Stimulated activated CD8-positive, alpha-beta memory T cell treated with anti-CD3 and anti-CD28 coated beads, Interleukin-15, amount 100 ng/mL, for 24 hours (primary cell): ENCODE measurements at places on chromosomes 5 and 9.

- no peak for DNase-seq
Measured at GRCh38 chr5:60538426-60538825, 161.5 kb downstream of the DEPDC1B start.

- no peak for DNase-seq
Measured at GRCh38 chr5:134975843-134976242, 8.1 kb downstream of the CATSPER3 start.

DNA sequence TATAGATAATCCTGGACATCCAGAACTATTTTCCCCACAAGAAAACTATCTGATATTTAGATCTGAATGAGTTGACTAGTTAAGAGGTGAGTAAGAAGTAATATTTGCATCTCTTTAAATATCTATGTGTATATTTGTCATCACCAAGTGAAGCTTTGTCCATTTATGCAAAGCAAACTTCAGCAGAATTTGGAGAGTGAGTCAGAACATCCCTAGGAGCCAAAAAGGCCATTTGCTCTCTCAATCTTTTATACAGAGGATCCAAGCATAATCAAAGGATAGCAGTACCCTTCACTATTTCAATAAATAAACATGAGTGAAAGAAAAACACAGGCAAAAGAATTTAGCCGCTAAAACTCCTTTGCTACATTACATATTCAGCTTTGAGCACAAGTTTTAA is 454.4 kb downstream of the NR2F1-AS1 start:
- DNase-seq = no peak

- no peak for DNase-seq
Measured at GRCh38 chr5:1945606-1946005, 62.9 kb upstream of the IRX4 start.

GRCh38 chr5:57298985-57299491 is 125.2 kb downstream of the GPBP1 start:
- DNase-seq = no peak

GRCh38 chr9:87554976-87555375 is 57.3 kb downstream of the DAPK1 start:
- no peak for DNase-seq

DNA sequence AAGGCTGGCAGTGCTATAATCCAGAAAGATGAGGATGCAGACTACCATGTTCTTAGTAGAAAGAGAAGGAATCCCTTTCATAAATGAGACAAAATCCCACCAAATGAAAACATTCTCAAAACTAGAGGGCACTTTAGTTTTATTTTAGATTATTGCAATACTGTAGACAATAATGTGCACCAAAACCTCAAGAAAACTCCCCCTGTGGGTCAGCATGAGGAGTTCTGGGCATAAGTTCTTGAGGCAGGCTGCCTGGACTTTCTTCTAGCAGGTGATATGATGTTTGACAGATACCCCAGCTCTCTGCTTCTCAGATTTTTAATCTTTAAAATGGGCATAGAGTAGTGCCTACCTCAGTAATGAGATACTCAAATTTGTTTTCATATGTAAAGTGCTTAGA is 196.3 kb upstream of the CTNND2 start:
- no peak for DNase-seq

- no peak for DNase-seq
Measured at GRCh38 chr9:130211548-130212226, 39.5 kb downstream of the NCS1 start.

DNA sequence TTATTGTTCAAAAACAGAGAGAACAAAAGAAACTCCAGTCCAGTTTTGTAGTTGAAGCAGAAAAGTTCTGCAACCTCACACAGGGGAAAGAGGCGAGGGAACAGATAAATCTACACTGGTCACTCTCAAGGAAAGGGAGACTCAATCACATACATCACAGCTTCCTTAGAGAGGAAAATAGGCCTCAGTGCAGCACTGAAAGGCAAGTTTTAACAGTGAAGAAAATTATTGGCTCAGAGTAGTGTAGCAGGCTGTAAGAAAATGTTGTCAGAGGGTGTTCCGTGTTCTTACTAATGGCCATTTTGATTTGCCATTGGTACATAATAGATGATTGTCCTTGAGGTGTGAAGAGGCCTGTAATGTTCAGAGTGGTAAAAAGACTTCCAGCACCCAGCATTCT is 530.0 kb upstream of the CDH6 start:
- DNase-seq = no peak

GRCh38 chr5:67770431-67771025 is 445.0 kb upstream of the PIK3R1 start:
- DNase-seq = no peak

GRCh38 chr9:123550012-123550411 is 194.0 kb downstream of the CRB2 start:
- DNase-seq = no peak

GRCh38 chr5:38709678-38710306 is 136.0 kb upstream of the OSMR start:
- no peak for DNase-seq

GRCh38 chr9:138098908-138099791 is 221.6 kb downstream of the CACNA1B start:
- no peak for DNase-seq

GRCh38 chr9:134933076-134933659 is 15.5 kb upstream of the FCN1 start:
- no peak for DNase-seq

DNA sequence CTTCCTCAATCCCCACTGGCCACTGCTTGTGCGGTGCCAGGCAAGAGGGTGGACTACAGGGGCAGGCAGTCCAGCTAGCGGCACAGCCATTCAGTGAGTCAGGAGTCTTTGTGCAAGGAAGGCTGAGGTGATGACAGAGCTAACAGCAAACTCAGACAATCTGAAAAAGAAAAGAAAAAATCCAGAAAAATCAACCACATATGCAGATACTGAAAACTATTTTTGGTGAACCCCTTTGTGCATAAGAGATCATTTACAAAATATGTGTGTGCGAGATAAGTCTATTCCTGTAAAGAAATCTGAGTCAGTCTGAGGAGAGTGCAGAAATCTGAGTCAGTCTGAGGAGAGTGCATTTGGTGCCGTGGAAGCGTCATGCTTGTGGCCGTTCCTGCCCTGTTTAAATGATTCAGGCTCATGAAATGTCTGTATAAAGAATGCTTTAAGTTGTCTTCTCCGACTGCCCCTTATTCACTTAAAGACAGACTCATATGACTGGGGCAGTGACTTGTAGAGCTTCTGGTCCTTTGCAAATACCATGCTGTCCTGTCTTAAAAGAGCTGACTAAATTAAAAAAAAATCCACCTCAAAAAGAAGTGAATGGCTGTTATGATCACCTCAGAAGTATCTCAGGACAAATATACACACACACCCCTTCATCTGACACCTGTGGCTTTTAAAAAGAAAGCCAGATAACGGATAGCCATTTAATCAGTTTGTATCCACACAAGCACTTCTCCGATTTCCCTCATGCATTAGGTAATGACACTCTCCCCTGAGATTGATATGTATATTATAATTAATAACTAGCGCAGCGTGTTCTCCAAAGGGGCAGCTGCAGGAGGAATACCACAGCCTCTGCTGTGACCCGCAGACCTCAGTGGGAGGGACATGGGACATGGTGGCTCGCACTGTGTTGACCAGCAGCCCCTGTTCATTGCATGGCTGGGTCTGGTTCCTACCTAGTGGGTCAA is 47.3 kb downstream of the TRIO start:
- DNase-seq = no peak

DNA sequence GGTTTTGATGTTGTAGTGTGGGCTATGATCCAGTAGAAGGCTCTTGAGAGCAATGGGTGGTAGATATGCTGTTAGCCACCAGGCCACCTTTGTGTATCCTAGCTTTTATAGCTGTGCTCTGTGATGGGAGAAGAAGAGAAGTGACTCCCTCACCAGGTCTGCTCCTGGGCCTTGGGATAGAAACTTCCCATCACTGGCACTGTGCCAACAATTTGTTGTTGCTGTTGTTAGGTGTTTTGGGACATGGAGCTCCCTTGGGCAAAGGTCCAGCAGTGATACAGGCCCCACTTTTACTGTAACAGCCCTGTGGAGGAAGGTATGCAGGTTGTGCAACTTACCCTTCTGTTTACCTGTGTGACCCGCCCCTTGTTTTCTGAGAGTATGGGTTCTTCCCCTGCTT is 570.9 kb upstream of the GRIN3A start:
- no peak for DNase-seq
